Stimulated activated CD8-positive, alpha-beta memory T cell treated with anti-CD3 and anti-CD28 coated beads, Interleukin-7, amount 100 ng/mL, for 24 hours (primary cell): ENCODE measurements at places on chromosomes 3 and 15.

- DNase-seq, result no peak
These were observed 88.9 kb downstream of the EOMES start for GRCh38 chr3:27633224-27633545.

- no peak for DNase-seq
These were observed 453.0 kb upstream of the GOLIM4 start for GRCh38 chr3:168548719-168549118.

DNA sequence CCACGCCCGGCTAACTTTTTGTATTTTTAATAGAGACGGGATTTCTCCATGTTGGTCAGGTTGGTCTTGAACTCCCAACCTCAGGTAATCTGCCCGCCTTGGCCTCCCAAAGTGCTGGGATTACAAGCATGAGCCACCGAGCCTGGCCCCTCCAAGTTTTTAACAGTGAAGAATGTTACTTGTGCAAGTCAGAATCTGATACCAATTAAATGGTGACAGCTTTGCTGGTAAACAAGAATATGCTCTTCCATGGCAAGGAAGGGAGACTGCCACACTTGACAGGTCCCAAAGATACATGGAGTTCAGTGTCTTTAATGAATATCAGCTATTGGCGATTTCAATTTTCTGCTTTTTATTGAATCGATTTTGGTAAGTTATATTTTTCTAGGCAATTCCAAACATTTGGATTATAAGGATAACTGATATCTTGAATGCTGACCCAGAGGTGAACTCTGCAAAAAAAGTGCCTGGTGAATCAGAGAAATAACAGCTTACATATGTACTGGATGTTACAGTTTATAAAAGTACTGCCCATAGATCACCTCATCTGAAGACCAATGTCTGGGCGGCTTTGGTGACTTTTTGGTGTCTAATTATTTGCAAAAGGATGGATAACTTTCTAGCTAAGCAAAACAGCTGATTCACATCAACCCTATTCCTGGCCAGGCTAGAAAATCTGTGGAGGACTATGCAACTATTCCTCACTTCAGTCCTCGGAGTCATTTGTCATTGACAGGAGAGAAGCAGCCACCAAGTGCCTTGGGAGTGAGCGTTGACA lies 1.2 kb downstream of the PARP16 start:
- DNase-seq, result no peak

DNA sequence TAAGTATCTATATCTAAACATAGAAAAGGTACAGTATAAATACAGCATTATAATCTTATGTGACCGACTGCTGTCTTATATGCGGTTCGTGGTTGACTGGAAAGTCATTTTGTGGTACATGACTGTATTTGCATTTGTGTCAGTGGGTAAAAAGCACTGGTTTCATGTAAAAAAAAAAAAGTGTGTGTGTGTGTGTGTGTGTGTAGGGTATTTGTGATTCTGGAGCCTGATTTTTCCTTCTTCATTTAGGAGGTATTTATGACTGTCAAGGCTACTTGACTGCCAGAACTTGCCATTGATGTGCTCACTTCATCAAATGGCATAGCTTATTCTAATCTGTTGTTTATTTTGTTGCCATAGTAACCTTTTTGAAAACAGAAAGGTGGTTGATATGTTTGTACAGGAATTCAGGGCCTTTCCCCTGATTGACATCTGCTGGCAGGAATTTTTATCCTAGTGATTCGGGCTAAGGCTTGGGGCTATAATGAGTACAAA lies 63.2 kb downstream of the AKAP13 start:
- DNase-seq, result no peak

DNA sequence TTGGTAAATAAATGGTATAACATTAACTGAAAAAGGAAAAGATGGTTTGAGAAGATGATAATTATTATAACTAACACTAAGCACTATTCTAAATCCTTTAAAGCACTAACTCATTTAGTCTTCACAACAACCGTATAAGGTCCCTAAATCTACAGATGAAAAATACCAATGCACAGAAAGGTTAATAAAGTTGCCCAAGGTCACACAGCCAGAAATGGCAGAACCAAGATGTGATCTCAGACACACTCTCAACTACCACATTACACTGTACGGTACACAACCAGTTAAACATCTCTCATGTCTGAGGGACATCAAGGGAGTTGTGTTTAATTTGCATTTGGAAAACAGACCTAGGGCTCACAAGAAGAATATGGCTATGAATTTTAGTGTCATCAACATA lies 23.1 kb downstream of the RAB27A start:
- no peak for DNase-seq

- DNase-seq, result no peak
These were observed 12.4 kb downstream of the CFAP161 start for GRCh38 chr15:81146466-81146865.

- DNase-seq, result no peak
These were observed 27.7 kb downstream of the TRAK1 start for GRCh38 chr3:42118762-42119361.

DNA sequence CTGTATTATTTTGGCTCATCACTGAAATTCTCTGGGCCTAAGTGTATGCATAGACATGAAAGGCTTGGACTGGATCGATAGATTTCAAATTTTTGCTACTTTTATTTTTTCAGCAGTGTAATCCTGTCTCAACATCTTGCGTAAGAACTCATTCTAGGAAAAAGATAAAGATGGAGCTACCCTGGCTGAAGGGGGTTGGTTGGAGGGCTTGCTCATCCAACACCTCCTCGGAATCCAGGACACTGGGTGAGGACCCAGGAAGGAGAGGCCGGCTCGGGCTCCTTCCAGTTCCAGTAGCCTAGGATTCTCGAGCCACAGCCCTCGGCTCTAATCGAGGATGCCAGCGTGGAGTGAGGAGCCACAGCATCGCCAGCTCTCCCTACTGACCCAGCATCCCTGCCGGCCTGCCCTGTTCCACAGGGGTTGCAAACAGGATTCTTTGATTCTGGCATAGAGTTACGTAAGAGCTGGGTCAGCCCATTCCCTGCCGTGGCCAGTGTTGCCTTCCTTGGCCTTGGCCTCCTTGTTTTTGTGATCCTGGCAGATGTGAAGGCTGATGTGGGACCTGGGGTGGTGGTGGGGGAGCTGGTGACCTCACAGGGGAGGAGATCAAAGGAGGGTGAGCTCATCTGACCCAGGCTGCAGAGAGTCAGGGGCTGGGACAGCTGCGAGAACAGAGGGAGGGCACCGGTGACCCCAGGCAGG lies 149.5 kb downstream of the ALDH1A2 start:
- no peak for DNase-seq

GRCh38 chr15:33104212-33104611 lies 90.3 kb downstream of the FMN1 start:
- no peak for DNase-seq

DNA sequence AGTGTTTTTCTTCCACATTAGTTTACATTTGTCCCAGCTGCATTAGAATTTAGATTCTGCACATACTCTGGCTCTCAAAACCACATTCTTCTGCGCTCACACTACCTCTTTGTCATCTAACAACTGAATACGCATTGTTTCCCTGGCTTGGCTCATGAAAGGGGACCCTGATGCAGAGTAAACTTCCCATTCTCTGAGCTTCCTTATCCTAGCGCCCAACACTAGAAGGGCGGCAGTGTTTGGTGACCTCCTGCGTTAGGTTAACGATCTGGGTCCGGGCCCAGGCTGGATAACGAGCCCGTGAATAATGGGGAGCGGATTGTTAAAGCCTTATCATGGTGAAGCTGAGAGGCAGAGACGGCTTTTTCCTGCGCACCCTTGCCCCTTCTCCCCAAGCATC lies 63.9 kb downstream of the ETV5 start:
- no peak for DNase-seq

- no peak for DNase-seq
These were observed 48.4 kb upstream of the TRAK1 start for GRCh38 chr3:42042747-42043098.

GRCh38 chr3:196537319-196537984 lies 22.3 kb upstream of the SMCO1 start:
- DNase-seq, result peak; percentile 55

GRCh38 chr15:45386420-45386819 lies 8.1 kb upstream of the GATM start:
- no peak for DNase-seq

DNA sequence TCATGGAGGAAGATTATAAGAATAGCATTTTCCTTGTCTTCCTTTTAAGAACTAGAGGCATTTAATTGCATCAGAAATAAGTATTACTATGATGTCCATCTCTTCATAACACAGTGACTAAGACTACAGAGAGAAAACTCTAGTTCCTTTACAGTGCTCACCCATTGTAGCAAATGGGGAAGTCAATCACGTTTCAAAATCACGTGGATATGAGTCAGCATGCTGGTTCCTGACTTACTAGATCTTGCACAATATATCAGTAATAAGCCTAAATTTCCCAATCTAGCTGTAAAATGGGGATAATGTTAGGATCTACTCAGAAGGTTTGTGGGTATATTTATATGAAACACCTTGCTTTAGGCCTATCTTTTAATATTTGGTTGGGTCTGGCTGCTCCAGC lies 254.8 kb upstream of the EOMES start:
- no peak for DNase-seq

DNA sequence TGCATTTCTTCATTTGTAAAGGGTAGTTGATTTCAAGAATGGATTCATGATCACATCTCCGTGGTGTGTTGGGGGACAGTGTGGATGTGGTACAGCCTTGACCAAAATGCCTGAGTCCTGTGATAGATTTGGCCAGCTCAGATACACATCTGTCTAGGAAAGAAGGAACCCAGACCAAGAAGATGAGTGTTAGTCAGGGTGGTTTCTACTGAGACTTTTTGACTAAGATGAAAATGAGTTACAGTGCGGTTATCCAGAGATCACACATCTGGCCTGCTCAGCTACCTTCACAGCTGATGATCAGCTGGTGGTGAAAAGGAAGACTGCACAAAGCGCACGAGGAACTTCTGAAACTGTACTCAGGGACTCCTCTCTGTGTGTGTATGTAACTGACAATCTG lies 68.0 kb downstream of the FNDC3B start:
- peak; percentile 21 for DNase-seq

DNA sequence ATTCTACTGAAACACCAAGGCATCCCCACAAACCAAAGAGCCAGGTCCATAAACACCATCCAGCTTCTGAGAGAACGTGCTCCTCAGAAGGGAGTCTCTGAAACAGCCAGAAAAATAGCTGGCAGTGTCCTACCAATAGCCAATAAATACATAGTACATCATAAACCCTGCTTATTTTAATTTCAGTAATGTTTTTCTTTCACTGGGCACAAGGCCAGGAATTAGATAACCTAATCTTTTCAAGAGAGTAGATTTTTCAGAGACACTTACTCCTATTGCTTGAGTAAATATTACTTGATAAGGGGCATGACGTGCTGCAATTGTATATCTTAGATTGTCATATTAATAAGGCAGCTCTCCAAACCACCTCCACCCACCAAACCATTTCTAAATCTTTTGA lies 22.7 kb downstream of the GADL1 start:
- no peak for DNase-seq

DNA sequence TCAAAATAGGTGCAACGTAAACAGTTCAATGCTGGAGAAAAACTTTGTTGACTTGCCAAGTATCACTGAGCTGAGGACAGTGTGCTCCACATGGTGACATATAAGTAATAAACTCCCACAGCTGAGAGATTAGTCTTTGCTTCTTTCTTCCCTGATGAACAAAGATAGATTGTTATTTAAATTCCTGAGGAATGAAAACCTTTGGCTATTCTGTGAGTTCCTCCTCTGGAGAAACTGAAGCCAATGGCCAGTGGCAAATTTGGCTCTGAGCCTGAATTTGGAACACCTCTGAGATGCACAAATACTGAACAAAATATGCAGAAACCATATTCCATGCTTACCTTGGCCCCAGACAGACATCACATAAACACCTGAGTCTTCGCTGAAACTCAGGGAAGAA lies 63.3 kb downstream of the RPL22L1 start:
- DNase-seq, result no peak

GRCh38 chr3:153762411-153763235 lies 358.6 kb upstream of the ARHGEF26 start:
- DNase-seq, result no peak

GRCh38 chr3:110576960-110577359 lies 494.7 kb upstream of the NECTIN3 start:
- no peak for DNase-seq

DNA sequence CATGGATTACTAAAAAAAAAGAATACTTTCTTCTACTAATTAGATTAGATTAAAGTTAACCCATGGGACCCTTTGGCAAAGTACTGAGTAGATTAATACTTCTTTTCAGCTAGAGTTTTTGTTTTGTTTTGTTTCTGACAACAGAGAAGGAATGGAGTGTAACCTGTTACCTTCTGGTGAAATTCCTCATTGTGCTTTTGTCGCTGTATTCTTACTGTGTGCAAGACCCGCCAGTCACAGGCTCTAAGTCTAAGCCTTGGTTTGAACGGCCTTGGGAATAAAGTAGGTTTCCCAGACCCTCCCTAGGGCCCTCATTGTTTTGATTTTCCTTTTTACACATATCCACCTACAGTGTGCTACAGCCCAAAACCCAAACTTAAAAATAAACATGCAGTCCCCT lies 171.1 kb upstream of the IL12A start:
- DNase-seq, result no peak

DNA sequence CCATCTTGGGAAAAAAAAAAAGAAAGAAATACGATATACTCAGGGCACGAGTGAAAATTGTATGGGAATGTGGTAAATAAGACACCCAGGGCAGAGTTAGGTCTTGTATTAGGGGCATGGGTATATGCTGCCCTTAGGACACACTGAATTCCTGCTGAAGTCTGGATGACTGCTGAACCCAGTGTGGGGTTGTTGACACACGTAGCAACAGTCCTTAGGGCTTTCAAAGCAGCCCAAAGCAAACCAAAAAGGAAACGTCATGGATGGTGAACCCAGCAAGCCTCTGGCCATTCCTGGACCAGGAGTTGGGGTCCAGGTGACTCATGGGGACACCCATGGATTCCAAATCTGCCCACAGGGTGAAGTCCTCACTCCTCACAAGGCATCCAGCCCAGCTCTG lies 27.1 kb upstream of the SEMA3F start:
- DNase-seq, result no peak

GRCh38 chr15:78092261-78093041 lies at the start of gene SH2D7:
TSS of gene SH2D7 (plus strand) at chr15:78092561. CDS start at chr15:78092585, 24 bp downstream.
- DNase-seq, result no peak

DNA sequence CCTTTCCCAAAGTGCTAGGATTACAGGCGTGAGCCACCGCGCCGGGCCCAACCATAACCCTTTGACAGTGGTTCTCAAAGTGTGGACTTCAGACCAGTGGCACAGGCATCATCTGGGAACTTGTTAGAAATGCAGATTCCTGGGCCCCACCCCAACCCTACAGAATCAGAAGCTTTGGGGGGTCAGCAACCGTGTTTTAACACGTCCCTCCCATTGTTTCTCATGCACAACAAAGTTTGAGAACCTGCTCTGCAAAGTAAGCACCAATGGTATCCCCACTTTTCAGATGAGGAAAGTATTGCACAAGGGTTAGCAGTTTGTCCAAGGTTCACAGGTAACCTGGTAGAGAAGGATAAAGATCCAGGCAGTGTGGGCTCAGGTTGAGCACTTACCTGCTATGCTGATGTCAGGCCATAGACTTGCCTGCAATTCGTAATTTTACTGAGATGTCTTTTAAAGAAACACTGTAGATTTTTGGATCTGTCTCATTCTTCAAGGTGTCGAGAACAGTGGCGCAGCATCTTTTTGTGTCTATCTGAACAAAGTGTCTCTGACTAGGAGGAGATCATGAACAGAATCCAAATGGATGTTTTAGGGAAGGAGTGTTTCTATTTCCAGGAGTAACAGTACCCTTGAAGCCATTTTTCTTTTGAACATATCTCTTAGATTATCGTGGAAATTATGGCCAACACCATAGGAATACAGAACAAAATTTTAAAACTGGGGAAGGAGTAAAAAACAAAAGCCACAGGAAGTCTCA lies 2.5 kb downstream of the GXYLT2 start:
- no peak for DNase-seq
